ENCODE measurements at places on chromosomes 7 and 10.

DNA sequence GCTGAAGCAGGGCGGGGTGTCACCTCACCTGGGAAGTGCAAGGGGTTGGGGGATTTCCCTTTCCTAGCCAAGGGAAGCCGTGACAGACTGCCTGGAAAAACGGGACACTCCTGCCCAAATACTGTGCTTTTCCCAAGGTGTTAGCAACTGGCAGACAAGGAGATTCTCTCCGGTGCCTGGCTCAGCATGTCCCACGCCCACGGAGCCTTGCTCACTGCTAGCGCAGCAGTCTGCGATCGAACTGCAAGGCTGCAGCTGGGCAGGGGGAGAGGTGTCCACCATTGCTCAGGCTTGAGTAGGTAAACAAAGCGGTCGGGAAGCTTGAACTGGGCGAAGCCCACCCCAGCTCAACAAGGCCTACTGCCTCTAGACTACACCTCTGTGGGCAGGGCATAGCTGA is 80.9 kb upstream of the DNAJB12 start:
- DNase-seq: no peak

- no peak for DNase-seq
Observed at GRCh38 chr7:55441002-55441401, 75.9 kb downstream of the LANCL2 start.

DNA sequence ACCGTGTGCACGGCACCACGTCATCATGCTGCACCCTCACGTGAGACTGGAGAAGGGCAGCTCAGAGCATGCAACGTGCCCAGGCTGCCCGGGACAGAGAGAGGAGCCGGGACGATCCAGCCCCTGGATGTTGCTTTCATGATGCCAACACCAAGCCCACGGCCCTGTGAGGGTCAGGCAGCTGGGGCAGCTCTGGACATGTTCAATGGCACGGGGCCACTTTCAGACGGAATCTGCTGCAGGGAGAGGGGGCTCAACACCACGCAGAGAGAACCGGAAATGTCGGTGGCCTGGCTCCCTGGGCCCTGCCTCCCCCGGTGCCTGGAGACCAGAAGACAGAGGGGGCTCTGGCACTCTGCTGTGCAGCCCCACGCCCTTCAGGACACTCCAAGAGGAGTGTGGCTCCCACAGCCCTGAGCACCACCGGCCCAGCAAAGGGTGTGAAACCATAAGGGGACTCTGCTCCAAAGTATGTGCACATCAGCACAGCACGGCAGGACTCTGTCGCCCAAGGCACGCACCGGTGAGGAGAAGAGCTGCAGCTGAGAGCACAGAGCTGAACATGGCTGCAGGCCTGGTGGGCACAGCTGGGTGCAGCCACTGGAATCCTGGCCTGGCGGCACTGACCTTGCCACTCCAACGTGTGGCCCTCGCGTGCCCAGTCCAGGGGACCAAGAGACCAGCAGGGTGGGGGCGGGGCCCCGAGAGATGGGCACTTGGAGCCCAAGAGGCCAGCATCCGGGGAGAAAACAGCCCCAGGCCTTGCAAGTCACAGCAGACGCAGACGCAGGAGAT is 70.3 kb upstream of the PDGFA start:
- DNase-seq: no peak

DNA sequence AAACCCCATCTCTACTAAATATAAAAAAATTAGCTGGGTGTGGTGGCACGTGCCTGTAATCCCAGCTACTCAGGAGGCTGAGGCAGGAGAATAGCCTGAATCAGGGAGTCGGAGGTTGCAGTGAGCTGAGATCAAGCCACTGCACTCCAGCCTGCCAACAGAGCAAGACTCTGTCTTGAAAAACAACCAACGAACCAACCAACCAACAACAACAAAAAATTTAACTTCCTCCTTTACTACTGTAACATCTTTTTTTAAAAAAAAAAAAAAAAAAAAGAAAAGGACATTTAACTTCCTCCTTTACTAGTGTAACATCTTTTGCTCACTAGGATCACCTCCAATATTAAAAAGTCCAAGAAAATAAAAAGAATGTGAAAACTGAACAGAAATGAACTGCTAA is 92.3 kb upstream of the TMEM168 start:
- no peak for DNase-seq

DNA sequence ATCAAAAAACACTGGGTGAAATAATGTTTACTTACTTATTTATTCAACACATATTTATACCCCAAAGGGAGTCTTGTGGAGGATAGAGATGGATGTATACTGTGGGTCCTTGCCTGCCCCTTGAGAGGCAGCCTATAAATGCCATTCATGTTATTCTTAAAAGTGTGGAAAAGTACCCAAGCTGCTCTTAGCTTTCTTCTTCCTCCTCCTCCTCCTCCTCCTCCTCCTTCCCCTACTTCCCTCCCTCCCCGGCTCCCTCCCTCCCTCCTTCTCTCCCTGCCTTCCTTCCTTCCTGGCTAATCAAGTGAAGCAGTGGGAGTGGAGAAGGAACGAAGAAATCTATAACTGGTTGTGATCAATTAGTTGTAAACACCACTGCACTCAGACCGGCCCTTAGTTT is 21.2 kb upstream of the IGF2BP3 start:
- no peak for DNase-seq

- no peak for DNase-seq
Observed at GRCh38 chr7:50838675-50839377, 56.1 kb upstream of the GRB10 start.

- DNase-seq: no peak
Observed at GRCh38 chr10:86461963-86462804, 59.4 kb downstream of the WAPL start.

GRCh38 chr7:51950813-51951212 is 634.2 kb upstream of the COBL start:
- DNase-seq: peak; percentile 29

DNA sequence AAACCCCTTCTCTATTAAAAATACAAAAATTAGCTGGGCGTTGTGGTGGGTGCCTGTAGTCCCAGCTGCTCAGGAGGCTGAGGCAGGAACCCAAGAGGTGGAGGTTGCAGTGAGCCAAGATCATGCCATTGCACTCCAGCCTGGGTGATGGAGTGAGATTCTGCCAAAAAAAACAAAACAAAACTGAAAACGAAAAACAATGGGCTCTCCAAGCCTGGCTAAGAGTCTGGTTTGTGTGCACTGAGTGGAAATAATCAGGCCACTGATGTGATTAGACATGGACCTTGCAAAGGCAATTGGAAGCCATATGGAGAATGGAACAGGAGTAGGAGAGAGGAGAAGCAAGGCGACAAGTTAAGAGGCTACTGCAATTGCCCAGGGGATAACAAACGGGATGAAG is 60.1 kb upstream of the GSDME start:
- no peak for DNase-seq

- peak; percentile 31 for DNase-seq
Observed at GRCh38 chr10:96719850-96720421, 378 bp downstream of the PIK3AP1 start.

DNA sequence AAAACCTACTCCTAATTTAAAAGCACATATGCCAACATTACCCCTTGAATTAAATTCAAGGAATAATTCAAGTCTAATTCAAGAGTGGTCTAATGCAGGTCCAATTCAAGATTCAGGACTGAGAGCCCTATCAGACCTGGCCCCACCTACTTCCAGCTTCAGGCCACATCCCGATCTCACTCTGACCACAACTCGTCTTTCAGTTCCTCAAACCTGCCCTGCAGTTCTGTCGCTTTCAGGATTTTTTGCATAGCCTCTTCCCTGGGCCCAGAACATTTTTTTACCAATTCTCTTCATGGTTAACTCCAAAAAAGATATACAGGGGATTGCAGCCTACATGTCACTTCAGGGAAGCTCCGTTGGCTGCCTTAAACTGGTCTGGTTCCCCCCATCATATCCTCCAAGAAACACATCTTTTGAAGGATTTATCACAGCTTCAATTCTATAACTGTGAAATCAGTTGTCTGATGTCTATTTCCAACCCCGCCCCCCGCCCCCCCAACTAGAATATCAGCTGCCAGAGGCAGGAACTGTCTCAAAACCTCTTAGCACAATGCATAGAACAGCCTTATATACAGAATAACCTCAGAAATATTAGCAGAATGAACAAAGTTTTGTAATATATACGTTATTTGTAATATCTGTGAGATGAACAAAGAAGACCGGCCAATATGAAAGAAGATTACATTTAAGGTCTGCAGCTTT is 20.8 kb downstream of the CCDC6 start:
- DNase-seq: no peak

GRCh38 chr10:67612176-67612575 is 83.8 kb downstream of the CTNNA3 start:
- DNase-seq: no peak

DNA sequence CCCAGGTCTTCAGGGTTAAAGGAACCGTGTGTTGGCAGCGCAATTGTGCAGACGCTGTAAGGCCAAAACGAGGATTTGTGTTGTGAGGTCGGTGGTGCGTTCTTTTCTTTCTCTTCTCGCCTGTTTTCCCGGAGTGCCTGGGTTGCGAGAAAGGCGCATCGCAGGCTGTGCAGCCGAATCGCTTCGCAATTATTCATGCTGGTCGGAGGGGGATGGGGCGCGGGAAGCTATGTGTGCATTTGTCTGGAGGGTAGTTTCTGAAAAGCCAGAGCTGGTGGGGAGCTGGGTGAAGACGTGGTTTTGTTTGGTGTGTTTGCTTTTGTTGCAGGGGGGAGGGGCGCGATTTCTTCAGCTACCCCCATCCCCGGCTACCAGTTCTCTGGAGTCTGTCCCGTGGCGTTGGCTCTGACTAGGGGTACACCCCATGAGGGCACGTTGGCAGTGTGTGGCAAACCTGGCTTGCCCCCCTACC is 2.1 kb downstream of the MXI1 start:
- DNase-seq: peak; percentile 38

All from neuronal stem cell (in vitro differentiated cells).